ENCODE measurements at places on chromosomes 7 and 10.

DNA sequence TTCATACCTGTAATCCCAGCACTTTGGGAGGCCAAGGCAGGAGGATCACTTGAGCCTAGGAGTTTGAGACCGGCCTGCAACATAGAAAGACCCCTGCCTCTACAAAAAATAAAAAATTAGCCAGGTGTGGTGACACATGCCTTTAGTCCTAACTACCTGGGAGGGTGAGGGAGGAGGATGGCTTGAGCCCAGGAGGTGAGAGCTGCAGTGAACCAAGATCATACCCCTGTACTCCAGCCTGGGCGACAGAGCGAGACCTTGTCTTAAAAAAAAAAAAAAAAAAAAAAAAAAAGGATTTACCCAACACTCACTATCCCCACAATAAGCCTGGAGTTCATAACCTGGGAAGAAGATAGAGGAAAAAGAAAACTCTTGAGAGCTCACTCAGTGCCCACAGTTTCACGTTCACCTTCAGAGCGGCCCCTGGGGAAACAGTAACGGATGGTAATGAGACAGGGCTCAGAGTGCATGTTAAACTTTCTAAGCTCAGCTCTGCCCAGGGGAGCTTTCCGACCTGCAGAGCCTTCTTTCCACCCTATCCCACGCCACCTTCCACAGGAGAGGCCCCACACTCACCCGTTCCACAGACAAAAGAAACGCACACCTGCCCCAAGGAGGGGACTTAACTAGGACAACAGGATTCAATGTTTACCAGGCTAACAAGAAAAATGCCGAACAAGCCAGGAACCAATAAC is 259.8 kb upstream of the KLF14 start:
- no peaks in the 10 kb centered on the region for H3K27me3 ChIP-seq
- H3K4me3 ChIP-seq, result no peak overlapping the region
- peaks cover 9% of the 10 kb centered on the region for H3K4me1 ChIP-seq
- no peak for DNase-seq
- H3K36me3 ChIP-seq, result peaks cover 53% of the 10 kb centered on the region
- H3K27ac ChIP-seq, result no peak overlapping the region

GRCh38 chr7:75870557-75871161 is 8.2 kb upstream of the RHBDD2 start:
- no peaks in the 10 kb centered on the region for H3K36me3 ChIP-seq
- no peak overlapping the region for H3K4me3 ChIP-seq
- H3K27me3 ChIP-seq, result no peaks in the 10 kb centered on the region
- no peak overlapping the region for H3K27ac ChIP-seq
- H3K4me1 ChIP-seq, result peaks cover 7% of the 10 kb centered on the region
- no peak for DNase-seq

- H3K36me3 ChIP-seq, result peaks cover 5% of the 10 kb centered on the region
- H3K4me1 ChIP-seq, result peaks cover 2% of the 10 kb centered on the region
- no peak overlapping the region for H3K4me3 ChIP-seq
- no peaks in the 10 kb centered on the region for H3K27me3 ChIP-seq
- H3K27ac ChIP-seq, result peak overlapping the region; percentile 65
Measured at GRCh38 chr7:138459413-138460175, 465 bp upstream of the TRIM24 start.

- peak; percentile 86 for DNase-seq
- H3K4me3 ChIP-seq, result no peak overlapping the region
- H3K4me1 ChIP-seq, result peaks cover 2% of the 10 kb centered on the region
Measured at GRCh38 chr10:43794181-43794815, 145.6 kb upstream of the ZNF32 start.

- no peak overlapping the region for H3K4me3 ChIP-seq
- H3K27ac ChIP-seq, result peak overlapping the region; percentile 10
- H3K36me3 ChIP-seq, result no peaks in the 10 kb centered on the region
- no peaks in the 10 kb centered on the region for H3K27me3 ChIP-seq
- no peak for DNase-seq
Measured at GRCh38 chr10:100020886-100021253, 11.1 kb upstream of the DNMBP start.

DNA sequence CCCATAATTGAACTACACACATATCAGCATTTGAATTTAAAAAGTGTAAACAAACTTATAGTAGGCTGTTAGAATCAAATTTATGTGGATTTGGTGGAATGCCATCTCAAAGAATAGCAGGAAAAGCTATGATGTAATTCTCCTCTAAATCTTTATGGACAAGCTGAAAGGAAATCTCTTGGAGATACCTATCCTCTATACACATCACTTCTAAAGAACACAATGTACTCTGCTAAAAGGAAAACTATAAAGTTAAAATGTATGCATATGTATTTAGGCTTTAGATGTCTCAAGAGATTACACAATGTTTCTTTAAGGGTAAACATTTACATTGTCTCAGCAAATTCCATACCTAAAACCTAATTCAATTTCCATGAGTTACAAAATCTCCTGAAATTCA is 323.3 kb downstream of the CRPPA start:
- H3K27me3 ChIP-seq, result no peaks in the 10 kb centered on the region
- no peaks in the 10 kb centered on the region for H3K4me1 ChIP-seq
- DNase-seq, result no peak
- no peaks in the 10 kb centered on the region for H3K36me3 ChIP-seq

DNA sequence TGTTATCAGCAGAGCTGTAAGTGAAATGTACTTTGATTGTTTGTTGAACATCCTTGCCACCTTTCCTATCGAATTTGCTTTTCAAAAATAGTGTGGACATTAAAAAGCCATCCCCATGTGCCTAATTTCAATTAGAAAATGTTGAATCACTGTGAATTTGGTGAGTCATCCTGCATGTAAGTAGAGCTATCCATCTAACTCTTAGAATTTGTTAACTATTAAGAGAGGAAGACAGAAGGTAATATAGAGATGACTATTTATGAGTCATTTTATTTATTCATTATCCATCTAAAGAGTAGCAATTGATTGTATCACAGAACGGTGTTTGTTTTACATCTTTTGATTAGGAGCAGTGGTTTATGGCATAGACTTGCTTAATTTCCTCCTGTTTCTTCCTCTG is 154.7 kb downstream of the MGMT start:
- DNase-seq, result no peak
- no peak overlapping the region for H3K4me3 ChIP-seq
- H3K4me1 ChIP-seq, result peaks cover 7% of the 10 kb centered on the region

DNA sequence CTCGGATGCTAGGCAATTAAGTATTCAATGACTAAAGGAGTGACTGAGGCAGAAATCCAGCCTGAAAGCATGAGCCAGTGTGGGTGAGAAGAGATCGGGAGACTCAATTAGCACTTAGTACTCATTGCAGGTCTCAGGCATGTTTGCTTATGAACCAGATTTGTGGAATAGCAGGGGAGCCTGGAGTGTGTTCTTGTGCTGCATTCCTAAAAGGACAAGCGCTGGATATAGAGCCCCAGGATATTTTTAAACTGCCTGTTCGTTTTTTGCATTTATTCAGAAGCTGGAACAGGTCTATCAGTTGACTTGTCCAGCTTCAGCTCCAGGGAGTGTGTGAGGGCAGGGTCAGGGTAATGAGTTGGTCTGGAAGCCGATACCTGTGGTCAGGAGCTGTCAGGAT is 120.3 kb downstream of the BMPER start:
- H3K27me3 ChIP-seq, result no peaks in the 10 kb centered on the region
- DNase-seq, result no peak
- no peaks in the 10 kb centered on the region for H3K4me1 ChIP-seq
- H3K27ac ChIP-seq, result no peak overlapping the region
- no peak overlapping the region for H3K4me3 ChIP-seq
- no peaks in the 10 kb centered on the region for H3K36me3 ChIP-seq

GRCh38 chr7:2474224-2474623 is 2.0 kb downstream of the GRIFIN start:
- no peak overlapping the region for H3K27ac ChIP-seq
- H3K27me3 ChIP-seq, result peaks cover 31% of the 10 kb centered on the region
- DNase-seq, result no peak
- H3K4me3 ChIP-seq, result no peak overlapping the region
- no peaks in the 10 kb centered on the region for H3K36me3 ChIP-seq

DNA sequence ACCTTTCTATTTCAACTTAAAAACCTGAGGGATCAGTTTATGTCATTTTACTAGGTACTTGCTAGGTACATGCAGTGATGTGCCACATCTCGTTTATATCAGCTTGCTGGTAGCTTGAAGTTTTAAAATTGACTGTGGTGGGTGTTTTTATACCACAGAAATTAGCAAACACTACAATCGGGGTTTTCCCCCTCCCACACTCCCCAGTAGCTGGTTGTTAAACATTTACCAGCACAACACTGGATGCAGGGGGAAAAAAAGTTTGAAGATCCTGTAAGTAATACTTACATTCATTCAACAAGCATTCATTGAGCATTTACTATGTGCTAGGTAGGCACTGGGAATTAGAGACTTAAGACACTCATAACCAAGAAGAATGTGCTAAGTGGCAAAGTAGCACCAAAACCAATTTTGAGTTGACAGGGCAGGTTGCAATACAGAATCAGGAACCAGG is 32.6 kb downstream of the USP6NL start:
- no peaks in the 10 kb centered on the region for H3K4me1 ChIP-seq
- H3K27ac ChIP-seq, result no peak overlapping the region
- no peaks in the 10 kb centered on the region for H3K27me3 ChIP-seq
- H3K4me3 ChIP-seq, result no peak overlapping the region

DNA sequence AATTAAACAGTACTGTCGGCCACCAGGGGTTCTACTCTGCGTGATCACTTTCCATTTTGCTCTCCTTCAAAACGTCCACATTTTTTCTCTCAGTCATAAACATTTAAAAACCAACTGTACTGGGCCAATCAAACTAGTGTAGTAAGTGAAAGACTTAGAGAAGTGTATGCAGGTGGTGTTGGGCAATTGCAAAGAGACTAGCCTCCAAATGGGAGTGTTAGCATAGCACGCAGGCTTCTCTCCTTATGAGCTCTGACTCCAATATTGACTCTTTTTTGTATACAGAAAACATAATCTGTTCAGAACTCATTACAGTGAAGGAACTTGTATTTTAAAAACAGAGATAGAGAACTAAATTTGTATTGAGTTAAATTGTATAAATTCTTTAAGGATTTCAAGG is 150.6 kb downstream of the SDK1 start:
- H3K27ac ChIP-seq, result no peak overlapping the region
- H3K36me3 ChIP-seq, result no peaks in the 10 kb centered on the region
- no peak overlapping the region for H3K4me3 ChIP-seq
- DNase-seq, result no peak
- no peaks in the 10 kb centered on the region for H3K4me1 ChIP-seq

GRCh38 chr10:129916506-129916995 is 47.5 kb downstream of the EBF3 start:
- H3K4me1 ChIP-seq, result no peaks in the 10 kb centered on the region
- peaks cover 80% of the 10 kb centered on the region for H3K36me3 ChIP-seq
- no peak overlapping the region for H3K4me3 ChIP-seq
- no peak overlapping the region for H3K27ac ChIP-seq

DNA sequence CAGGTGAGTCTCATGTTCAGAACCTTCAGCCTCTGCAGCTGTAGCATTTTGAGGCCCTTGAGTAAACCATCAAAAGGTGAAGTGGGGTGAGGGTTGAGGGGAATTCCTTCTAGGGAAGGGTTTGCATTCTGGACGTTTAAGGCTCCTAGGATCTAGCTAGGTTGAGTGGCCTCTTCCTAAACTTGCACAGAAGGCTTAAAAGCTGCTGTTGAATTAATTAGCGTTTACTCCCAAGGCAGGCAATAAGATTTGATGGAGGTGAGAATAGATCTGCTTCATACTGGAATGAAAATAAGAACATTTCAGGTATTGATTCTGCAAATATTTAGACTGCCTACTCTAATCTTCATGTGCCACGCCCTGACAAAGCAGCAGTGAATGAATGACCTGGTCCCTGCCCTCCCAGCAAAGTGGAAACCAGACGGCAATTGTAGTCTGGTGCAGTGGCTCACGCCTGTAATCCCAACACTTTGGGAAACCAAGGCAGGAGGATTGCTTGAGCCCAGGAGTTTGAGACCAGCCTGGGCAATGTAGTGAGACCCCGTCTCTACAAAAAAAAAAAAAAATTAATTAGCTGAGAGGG is 11.4 kb upstream of the KPNA7 start:
- no peaks in the 10 kb centered on the region for H3K27me3 ChIP-seq
- H3K4me1 ChIP-seq, result peaks cover 1% of the 10 kb centered on the region
- DNase-seq, result no peak
- H3K36me3 ChIP-seq, result no peaks in the 10 kb centered on the region
- H3K27ac ChIP-seq, result no peak overlapping the region
- no peak overlapping the region for H3K4me3 ChIP-seq

GRCh38 chr7:102286237-102287110 is at the start of gene SH2B2:
TSS of gene SH2B2 (plus strand) at chr7:102286868. CDS start at chr7:102300551, 13,683 bp downstream.
- H3K4me1 ChIP-seq, result peaks cover 32% of the 10 kb centered on the region
- DNase-seq, result peak; percentile 85
- no peaks in the 10 kb centered on the region for H3K36me3 ChIP-seq
- H3K27ac ChIP-seq, result no peak within 1 kb of the TSS

- H3K27me3 ChIP-seq, result no peaks in the 10 kb centered on the region
- H3K4me1 ChIP-seq, result no peaks in the 10 kb centered on the region
- DNase-seq, result no peak
- no peak overlapping the region for H3K27ac ChIP-seq
- H3K36me3 ChIP-seq, result no peaks in the 10 kb centered on the region
Measured at GRCh38 chr7:96686305-96686704, 23.3 kb downstream of the SEM1 start.

DNA sequence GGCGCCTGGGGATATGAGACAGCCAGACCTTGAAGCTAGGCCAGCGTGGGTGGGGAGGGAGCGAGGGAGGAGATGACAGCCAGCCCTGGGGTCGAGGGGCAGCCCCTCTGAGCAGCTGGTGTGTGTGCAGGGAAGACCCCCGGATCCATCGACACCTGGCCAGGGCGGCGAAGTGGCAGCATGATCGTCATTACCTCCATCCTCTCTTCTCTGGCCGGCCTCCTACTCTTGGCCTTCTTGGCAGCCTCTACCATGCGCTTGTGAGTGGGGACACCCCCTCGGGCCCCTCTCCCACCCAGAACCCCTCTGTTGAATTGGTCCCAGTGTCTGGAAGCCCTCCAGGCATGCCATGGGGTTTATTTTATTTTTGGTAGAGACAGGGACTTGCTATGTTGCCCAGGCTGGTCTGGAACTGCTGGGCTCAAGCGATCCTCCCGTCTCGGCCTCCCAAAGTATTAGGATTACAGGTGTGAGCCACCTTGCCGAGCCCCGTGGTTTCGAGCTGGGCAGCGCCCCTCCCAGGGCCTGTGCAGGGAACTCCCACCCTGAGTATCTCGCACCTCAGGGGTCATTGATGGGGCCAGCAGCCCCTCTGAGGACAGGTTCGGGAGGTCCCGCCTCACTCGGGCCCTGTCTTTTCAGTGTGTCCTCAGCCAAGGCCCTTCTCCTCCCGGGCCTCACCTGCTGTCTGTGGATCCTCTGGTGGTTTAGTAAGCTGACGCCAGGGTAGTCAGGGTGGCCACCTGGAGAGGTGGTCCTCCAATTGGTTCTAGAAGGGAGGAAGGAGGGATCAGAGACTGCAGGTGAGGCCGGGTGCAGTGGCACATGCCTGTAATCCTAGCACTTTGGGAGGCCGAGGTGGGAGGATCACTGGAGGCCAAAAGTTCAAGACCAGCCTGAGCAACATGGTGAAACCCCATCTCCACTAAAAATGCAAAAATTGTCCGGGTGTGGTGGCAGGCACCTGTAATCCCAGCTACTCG is 3.8 kb downstream of the UPK3B start:
- no peak for DNase-seq
- H3K4me1 ChIP-seq, result peaks cover 22% of the 10 kb centered on the region
- H3K27ac ChIP-seq, result no peak overlapping the region
- H3K4me3 ChIP-seq, result no peak overlapping the region

Data from mesenchymal stem cell (in vitro differentiated cells and primary cell).